GM23338 (cell line): ENCODE measurements at places on chromosomes 4 and X. TPM values are rescaled to one million over a fixed set of nuclear protein-coding genes. Genes with fewer than 3 reads are reported as not detected.

AMBN gene
- total RNA-seq: not detected in 2 replicates

- no peaks in the 10 kb centered on the region for H3K36me3 ChIP-seq
- peaks cover 6% of the 10 kb centered on the region; the same call in 1 of the 2 replicates for H3K4me1 ChIP-seq
- no peak for DNase-seq
- H3K27me3 ChIP-seq: no peaks in the 10 kb centered on the region
- H3K4me3 ChIP-seq: no peak overlapping the region
These were observed 761.4 kb downstream of the CCSER1 start for GRCh38 chr4:90888571-90888970.

GRCh38 chr4:146146918-146147317 is 28.6 kb upstream of the LSM6 start:
- H3K36me3 ChIP-seq: no peaks in the 10 kb centered on the region
- no peaks in the 10 kb centered on the region for H3K27me3 ChIP-seq
- no peaks in the 10 kb centered on the region for H3K4me1 ChIP-seq
- no peak overlapping the region for H3K27ac ChIP-seq
- no peak overlapping the region for H3K4me3 ChIP-seq

DNA sequence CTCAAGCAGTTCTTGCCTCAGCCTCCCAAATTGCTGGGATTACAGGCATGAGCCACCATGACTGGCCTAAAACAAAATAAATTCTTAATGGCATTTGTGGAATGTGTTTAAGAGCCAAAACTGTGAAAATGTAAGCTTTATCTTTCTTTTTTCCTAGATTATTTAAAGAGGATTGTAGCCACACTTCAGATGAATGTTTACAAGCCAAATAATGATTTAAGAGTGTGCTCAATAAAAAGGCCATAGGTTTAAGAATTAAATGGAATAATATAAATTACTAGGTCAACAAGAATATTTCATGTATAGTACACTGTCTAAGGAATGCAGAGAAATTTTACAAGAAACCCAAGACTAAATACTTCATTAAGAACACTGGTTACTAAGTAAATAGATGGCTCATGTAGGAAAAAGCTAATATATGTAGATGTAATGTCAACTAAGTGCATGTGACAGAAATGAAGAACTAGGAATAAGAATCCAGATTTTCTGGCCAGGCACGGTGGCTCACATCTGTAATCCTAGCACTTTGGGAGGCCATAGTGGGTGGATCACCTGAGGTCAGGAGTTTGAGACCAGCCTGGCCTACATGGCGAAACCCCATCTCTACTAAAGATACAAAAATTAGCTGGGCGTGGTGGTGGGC is 21.3 kb upstream of the UGDH start:
- no peak for DNase-seq
- no peak overlapping the region for H3K4me3 ChIP-seq
- no peaks in the 10 kb centered on the region for H3K36me3 ChIP-seq
- no peaks in the 10 kb centered on the region for H3K27me3 ChIP-seq
